ENCODE measurements at places on chromosomes 7 and 10. TPM values are rescaled to one million over a fixed set of nuclear protein-coding genes. Genes with fewer than 3 reads are reported as not detected.

- H3K4me1 ChIP-seq, result no peaks in the 10 kb centered on the region
- H3K27ac ChIP-seq, result no peak overlapping the region
- H3K36me3 ChIP-seq, result no peaks in the 10 kb centered on the region
- DNase-seq, result no peak
Measured at GRCh38 chr7:18226598-18226997, 199.0 kb upstream of the PRPS1L1 start.

The GLCCI1 gene
- total RNA-seq, result 11.2 TPM

- no peaks in the 10 kb centered on the region for H3K36me3 ChIP-seq
- no peak for DNase-seq
- no peaks in the 10 kb centered on the region for H3K27me3 ChIP-seq
Measured at GRCh38 chr7:82539969-82540368, 96.4 kb upstream of the CACNA2D1 start.

The TSPAN15 gene
- total RNA-seq, result 3.9 TPM

DNA sequence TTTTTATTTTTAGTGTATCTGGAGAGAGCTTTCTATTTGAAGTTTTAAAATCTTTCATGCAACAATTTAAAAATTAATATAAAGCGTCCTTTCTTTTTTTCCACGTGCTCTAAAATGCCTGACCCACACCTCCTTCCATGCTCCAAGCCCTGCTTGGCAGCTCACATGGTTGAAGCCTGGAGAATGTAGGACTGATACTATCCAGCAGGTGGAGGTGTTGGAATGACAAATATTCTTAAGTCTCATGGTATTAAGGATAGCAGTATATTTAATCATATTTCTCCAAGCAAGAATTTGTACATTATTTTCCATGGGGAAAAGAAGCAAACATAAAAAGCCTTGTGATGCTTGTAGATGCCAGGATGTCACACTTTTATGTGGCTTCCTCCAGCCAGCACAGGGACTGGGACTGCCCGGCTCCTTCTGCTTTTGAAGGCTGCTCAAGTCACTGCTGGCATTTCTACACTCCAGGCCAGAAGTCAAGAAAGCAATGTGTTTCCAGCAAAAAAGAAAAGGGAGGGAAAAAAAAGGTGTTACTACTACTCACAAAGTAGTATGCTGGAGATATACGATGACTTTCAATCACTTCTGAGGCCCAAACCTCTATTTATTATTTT lies 49.7 kb downstream of the BZW2 start:
- no peaks in the 10 kb centered on the region for H3K4me1 ChIP-seq
- no peak for DNase-seq
- H3K27ac ChIP-seq, result no peak overlapping the region
- no peaks in the 10 kb centered on the region for H3K27me3 ChIP-seq
- H3K4me3 ChIP-seq, result no peak overlapping the region

DNA sequence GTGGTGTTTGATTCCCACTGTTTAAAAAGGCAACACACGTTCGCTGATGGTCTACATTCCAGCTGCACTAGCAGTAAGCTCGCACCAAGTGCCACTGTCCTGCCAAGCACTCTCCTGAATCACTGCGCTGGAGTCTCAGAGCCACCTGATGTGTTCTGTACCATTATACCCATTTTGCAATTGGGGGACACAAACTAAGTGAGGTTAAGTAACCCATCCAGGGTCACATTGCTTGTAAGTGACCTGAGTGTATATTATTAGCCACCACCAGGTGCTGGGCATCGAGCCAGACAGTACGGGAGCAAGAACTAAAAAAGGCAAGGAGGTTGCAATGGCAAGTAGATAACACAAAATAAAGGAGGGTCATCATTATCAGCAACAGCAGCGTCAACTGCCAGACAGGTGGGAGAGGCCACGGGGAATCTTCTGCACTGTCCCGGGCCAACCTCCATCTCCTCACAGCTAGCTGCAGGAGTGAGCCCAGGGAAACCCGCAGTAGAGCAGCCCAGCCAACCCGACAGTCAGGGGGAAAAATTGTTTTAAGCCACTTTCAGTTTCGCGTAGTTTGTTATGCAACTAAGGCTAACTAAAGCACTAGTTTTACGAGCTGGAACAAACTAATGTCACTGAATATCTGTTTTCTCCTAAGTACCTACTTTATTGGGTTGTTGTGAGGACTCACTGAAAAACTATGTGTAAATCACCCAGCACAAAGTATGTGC lies 712 bp upstream of the CPVL start:
- H3K4me1 ChIP-seq, result no peaks in the 10 kb centered on the region
- peak; percentile 15 for DNase-seq
- H3K36me3 ChIP-seq, result no peaks in the 10 kb centered on the region
- no peak overlapping the region for H3K27ac ChIP-seq
- peak overlapping the region; percentile 27 for H3K4me3 ChIP-seq

The ASL gene
- 28.8 TPM for total RNA-seq

DNA sequence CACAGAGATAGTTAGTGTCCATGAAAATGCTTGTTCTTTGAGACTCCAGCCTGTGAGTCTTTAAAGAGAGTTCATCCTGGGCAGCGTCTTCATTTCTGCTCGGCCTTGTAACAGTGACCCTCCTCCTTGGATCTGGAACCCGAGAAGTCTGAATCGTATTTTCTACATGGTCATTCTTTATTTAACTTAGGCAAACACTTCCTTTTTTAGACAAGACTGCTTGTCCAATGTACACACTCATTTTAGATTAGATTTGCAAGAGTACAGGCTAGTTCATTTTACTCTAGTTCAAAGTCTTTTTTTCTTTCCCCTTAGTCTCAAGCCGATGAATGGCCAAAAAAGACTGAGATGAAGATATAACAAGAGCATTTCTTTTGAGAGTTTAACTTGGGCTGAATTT lies 133.5 kb downstream of the CHN2 start:
- H3K4me3 ChIP-seq, result no peak overlapping the region
- DNase-seq, result no peak
- H3K4me1 ChIP-seq, result peaks cover 5% of the 10 kb centered on the region

GRCh38 chr10:62554632-62555199 lies 180.5 kb downstream of the ZNF365 start:
- no peak overlapping the region for H3K27ac ChIP-seq
- no peak for DNase-seq
- H3K4me1 ChIP-seq, result no peaks in the 10 kb centered on the region
- H3K27me3 ChIP-seq, result no peaks in the 10 kb centered on the region

GRCh38 chr7:99674995-99675742 lies 4.6 kb downstream of the CYP3A5 start:
- no peak overlapping the region for H3K27ac ChIP-seq
- H3K36me3 ChIP-seq, result no peaks in the 10 kb centered on the region
- no peak overlapping the region for H3K4me3 ChIP-seq
- no peaks in the 10 kb centered on the region for H3K4me1 ChIP-seq
- H3K27me3 ChIP-seq, result no peaks in the 10 kb centered on the region

GRCh38 chr7:81161451-81162075 lies 242.7 kb upstream of the SEMA3C start:
- no peaks in the 10 kb centered on the region for H3K27me3 ChIP-seq
- H3K4me3 ChIP-seq, result no peak overlapping the region
- DNase-seq, result no peak
- no peak overlapping the region for H3K27ac ChIP-seq
- no peaks in the 10 kb centered on the region for H3K36me3 ChIP-seq

GRCh38 chr10:125273023-125273422 lies 112.7 kb upstream of the CTBP2 start:
- H3K36me3 ChIP-seq, result no peaks in the 10 kb centered on the region
- H3K4me3 ChIP-seq, result no peak overlapping the region
- no peak overlapping the region for H3K27ac ChIP-seq
- no peak for DNase-seq
- H3K4me1 ChIP-seq, result no peaks in the 10 kb centered on the region
- H3K27me3 ChIP-seq, result no peaks in the 10 kb centered on the region

All from ovary (tissue), 10 donors.